Effector memory CD8-positive, alpha-beta T cell (primary cell): ENCODE measurements at places on chromosomes 1 and 21.

GRCh38 chr1:51549901-51550300 lies 30.8 kb upstream of the EPS15 start:
- DNase-seq: no peak

GRCh38 chr1:154760469-154760933 lies 109.6 kb downstream of the KCNN3 start:
- peak; percentile 84 for DNase-seq

GRCh38 chr21:14741256-14741655 lies 195.1 kb upstream of the SAMSN1 start:
- DNase-seq: no peak

GRCh38 chr21:28387220-28387619 lies 605.5 kb downstream of the LTN1 start:
- DNase-seq: no peak

DNA sequence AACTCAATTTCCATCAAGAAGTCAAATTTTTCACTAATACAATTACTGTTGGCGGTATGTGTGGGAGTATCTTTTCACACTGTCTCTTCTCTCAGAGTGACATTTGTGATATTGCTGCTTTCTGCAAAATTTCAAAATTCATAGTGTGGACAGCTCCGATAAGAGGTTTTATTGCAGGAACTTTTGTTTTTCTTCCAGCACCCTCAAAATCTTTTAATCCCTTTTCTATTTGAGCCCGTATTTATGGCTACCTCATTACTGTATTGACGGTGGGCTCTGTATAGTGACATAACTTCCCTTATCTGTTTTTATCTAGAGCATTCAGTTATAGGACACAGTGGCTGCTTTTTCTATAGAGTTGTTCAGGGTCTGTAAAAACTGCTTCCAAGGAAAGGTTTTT lies 794.4 kb upstream of the TMPRSS15 start:
- no peak for DNase-seq

- no peak for DNase-seq
Measured at GRCh38 chr1:17732475-17732874, 22.7 kb upstream of the ACTL8 start.

DNA sequence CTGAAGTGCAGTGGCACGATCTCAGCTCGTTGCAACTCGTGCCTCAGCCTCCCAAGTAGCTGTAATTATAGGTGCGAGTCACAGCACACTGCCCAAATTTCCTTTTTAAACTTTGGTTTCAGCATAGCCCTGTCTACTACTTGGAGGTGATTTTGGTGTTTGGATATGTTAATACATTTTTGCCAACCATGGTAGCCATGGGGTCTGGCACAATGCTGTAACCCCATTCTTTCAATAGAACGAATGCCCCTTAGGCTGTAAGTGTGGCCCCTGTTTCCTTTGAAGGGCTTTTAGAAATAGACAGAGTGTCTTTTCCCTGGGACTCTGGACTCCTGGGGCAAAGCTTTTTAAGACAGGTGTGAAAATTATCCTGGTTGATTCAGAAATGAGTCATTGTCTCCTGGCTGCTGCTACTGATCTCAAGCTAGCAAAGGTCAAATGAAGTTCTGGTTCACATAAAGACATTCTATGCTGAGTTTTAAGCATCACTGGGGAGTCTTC lies 141.1 kb upstream of the RUNX1 start:
- no peak for DNase-seq

DNA sequence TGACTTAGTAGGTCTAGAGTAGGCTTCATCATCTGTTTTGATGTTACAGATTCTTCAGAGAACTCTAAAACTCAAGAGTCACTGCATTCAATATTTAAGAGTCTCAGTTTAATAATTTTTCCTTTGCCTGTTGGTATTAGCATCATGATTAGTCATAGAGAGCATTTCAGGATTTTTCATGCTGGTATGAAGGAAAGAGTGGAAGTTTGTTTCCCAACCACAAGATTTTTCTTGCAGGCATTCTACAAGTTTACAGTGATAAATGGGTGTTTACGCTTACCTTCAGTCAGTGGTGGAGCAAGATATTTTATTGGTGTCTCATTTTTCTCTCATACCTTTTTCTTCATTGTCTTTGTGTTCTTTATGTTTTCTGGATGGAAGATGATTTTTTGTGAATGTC lies 58.4 kb upstream of the MYOCOS start:
- DNase-seq: no peak

GRCh38 chr21:46326110-46326703 lies 2.3 kb downstream of the PCNT start:
- DNase-seq: no peak

DNA sequence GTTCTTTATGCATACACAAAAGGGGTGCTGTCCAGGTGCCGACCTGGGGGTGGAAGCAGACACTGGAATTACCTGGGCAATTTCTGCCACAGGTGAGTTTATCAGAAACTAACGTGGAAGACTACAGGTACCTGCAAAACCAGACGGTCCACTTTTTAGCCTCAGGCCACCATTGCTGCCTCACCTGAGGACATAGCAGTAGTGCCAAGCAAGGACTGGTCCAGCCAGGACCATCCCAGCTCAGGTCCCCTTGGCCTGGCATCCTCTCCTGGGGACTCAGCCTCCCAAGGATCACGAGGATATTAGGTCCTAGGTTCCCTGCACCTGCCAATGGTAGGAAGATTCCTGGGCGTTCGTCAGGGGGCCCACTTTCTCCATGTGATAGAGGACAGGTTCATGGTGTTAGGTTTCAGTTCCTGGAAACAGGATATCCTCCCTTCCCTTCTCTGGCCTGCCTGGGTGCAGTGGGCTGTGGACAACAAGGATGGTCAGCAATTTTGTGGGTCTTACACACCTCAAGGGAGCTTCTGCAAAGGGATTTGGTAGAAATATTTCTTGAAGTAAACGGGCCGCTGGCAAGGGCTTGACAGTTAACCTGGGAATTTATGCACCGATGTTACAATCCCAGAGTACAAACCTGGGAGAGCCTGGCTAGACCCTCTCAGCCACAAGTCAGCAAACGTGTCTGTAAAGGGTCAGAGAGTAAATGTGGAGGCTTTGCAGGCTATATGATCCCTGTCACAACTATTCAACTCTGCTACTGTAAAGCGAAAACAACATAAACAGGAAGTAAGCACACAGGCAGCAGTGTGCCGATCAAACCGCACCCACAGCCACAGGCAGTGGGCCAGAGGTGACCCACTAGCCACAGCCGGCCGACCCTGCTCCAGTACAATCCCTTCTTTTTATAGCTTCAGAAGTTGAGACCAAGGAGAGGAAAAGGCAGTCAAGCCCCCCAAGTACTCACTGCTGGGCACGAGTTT lies 71.4 kb upstream of the RAB4A start:
- peak; percentile 14 for DNase-seq

GRCh38 chr1:147204080-147204479 lies 21.1 kb downstream of the FMO5 start:
- no peak for DNase-seq

GRCh38 chr1:1349256-1350012 lies at the start of gene DVL1:
TSS of gene DVL1 (minus strand) at chr1:1349418. CDS start at chr1:1349065, 353 bp downstream.
- peak; percentile 64 for DNase-seq

DNA sequence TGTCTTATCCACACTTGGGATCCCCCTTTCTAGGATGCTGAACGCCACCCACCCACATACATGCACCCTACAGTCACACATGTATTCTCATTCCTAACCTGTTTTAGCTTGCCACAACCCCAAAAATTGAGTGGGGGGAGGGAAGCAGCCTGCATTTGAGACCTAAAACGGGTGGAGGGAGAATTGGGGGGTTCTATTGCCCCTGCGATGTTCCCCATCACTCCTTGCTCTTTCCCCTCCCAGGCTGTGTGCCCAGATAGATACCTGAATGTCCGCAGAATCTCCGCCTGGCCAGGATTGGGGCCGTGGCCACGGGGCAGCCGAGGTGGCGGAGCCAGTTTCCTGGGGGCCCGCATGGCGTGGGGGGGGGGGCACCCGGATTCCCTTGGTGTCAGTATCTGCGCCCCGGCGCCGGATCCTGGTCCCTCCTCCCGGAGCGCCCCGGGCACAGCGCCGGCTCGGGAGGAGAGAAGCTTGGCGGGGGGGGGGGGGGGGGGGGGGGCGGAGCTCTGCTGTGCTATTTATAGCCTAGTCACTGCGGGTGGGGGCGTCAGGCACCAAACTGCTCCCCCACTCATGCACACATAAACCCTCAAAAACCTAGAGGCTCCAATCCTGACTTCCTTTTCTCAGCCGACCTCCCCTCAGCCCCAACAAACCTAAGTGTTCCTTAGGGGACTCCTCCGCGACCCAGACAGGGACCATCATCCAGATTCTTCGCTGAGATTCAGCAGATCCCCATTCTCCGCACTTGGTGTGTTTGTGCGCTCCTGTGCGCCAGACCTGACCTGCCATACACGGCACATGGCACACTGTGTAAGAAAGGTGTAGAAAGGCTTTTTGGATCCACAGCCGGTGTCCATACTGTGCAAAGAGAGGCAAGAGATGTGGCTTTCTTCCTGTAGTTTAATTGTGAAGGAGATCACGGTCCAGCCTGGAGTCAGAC lies 1.9 kb downstream of the ANKRD34A start:
- no peak for DNase-seq

- DNase-seq: no peak
Measured at GRCh38 chr1:92108631-92109030, 28.5 kb downstream of the BTBD8 start.

DNA sequence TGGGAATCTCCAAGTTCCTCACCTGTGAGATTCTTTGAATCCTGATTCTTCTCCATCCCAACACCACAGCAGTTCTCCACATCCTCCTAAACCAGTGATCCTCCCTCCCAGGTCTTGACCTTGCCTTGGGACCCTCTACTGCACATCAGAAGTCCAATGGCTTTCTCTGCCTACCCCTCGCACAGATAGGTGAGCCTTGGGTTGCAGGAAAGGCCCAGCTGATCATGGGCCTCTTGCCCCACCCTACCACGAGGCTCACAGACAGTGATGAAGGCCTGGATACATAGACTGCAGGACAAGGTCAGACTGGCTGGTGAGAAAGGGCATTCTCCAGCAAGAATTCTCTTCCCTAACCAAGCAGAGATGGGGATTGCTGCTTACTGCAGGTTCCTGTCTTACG lies 825 bp downstream of the FABP3 start:
- no peak for DNase-seq

DNA sequence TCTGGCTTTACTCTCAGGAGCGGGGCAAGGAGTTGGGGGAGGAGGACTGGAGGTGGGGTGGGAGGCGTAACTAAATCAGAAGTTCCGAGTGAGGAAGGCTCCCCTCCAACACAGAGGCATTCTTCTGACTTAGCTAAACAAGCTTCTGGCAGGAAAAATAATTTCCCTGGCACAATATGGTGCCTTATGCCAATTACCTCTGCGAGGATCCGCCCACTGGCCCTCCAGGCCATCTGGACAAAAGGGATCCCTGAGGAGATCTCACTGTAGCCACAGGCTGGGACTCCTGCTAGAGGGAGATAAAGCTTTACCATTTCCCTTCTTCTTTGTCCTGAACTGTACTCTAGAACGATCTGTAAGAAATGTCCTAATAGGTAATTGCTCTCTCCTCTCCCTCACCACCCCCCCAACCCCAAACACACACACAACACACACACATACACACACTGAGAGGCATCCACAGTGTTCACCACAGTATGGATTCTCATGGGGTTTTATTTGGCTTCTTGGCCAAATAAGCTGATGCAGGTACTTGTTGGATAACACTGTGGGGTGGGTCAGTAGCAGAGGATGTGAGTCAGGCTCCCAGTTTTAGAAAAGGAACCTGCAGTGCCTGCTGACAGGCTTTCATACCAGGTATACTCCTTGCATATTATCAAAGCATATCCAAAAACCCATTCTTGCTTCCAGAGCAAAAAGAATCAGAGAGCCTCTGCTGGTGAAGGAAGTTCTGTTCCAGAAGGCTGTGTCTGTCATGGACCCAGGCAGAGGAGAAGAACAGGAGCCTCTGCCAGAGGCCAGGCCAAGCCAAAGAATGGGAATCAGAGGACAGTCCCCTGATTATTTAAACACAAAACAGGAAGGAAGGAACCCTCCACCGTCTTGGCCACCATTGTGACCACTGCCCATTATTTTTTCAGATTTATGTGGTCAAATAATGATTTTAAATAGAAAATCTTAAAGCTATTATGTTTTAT lies 169.1 kb downstream of the C1orf21 start:
- DNase-seq: no peak

DNA sequence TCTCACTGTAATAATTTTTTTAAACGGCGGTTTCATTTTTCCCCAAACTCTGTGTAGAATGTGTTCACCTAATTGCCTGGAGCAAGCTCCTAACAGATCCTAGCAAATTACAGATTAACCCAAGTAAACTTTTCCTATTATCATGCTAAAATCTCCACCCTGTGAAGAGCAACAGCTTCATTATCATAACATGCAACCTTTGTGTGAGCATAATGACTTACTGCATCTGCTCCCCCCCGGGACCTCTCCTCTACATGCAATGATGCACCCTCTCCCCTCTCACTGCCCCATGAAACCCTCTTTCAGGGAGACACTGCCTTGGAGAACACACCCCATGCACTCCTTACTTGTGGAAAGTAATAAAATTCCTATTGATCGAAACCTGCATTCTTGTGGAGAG lies 717.0 kb upstream of the TMPRSS15 start:
- DNase-seq: no peak

- DNase-seq: no peak
Measured at GRCh38 chr1:70265946-70266345, 44.8 kb downstream of the SRSF11 start.

DNA sequence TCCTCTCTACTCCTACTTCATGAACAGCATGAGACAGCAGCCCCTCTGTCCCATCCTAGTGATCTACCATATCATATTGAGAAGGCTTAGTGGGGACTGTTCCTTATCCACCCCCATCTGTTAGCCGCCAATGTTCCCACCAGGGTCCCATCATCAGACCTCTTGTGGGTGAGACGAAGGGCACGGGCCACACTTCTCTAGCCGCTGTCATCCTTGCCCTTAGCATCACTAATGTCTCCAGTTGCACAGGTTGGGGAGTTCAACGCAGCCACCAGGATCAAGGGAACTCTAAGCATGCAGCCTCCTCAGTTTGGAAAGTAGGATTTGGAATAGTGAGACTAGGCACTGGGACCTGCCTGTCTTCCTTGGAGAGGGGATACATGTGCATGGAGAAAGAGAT lies 20.1 kb downstream of the INKA2 start:
- no peak for DNase-seq

GRCh38 chr1:187336441-187337168 lies 507.9 kb downstream of the PLA2G4A start:
- DNase-seq: no peak

DNA sequence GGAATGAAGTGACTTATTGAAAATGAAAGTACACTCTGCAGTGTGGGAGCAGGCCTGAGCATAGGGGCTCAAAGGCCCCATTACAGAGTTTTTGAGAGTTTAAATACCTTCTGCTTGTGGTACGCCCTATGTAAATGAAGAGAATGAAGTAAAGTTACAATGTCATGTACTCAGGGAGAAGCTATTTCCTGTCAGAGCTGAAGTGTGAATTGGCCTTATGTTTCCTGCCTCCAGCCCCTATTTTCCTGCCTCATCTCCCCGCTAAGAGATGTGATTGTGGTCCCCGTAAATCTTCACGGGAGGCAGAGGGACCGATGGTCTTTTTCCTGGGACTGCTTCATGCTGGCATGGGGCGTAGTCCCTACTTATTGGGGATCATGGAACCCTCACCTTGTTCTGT lies 2.5 kb upstream of the ZNF683 start:
- DNase-seq: no peak
